CD4-positive, alpha-beta memory T cell (primary cell): ENCODE measurements at places on chromosomes 3 and 15. TPM values are rescaled to one million over a fixed set of nuclear protein-coding genes. Genes with fewer than 3 reads are reported as not detected.

DNA sequence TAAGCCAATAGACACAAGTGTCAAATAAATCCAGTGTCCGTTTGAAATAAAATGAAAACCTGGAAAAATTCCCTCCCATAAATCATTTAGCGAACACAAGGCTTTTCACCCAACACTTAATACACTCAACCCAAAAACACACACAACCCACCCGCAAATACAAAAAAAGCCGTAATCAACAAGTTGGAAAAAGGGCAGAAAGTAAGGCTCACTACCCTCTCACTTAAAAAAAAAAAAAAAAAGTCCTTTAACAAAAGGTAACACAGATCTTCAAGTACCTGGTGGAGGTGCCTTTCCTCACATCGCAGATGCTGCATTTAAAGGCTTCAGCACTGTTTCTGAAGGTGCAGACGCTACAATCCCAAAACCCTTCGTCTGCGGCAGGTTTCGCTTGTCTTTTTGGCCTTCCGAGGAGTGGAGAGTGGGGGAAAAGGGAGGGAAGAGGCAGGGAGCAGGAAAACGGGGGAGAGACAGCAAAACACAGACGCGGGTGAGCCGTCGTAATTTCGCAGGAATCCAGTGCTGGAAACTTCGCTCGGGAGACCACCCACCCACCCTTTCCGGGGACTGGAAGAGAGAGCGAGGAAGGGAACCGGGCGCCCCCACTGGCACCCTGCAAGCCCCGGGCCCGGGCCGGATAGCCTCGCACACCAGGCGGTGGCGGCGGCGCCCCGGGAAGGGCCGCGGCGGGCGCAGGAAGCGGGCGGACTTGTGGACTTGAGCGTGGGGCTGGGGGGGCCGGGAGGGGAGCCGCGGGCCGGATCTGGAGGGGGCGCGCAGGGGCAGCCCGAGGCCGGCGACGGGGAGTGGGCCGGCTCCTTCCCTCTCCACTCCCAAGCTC is 401.8 kb downstream of the SHQ1 start:
- peak; percentile 42 for DNase-seq

GRCh38 chr3:65035246-65035645 is 347.4 kb upstream of the ADAMTS9 start:
- DNase-seq: no peak

- no peak for DNase-seq
Measured at GRCh38 chr15:69797051-69797595, 300.6 kb downstream of the TLE3 start.

DNA sequence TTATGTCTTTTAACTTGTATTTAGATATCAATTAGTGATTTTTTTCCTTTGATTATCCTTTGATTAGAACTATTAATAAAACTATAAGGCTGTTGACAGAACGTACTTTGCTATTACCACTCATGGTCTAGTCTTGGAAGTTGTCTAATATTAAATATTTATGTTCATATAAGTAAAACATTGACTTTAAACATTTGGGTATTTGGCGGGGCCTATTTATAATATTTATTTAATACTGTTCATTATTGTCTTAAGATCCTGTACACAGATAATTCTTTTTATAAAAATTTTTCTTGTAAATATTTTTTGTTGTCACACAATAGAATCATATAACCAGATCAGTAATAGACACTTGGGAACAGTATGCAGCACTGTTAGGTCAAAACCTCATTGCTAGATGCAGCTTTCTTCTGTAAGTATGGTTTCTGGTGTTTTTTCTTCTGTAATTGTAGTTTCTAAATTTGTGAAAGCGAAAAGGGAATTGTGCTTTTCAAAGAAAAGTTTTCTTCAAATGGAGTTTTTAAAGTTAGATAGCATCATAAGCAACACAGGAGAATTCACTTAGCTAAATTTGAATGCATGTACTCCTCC is 93.4 kb downstream of the FNDC3B start:
- DNase-seq: no peak

GRCh38 chr15:55915876-55916567 is 77.4 kb downstream of the NEDD4 start:
- DNase-seq: no peak

- no peak for DNase-seq
Measured at GRCh38 chr3:98897701-98898100, 3.8 kb downstream of the DCBLD2 start.

GRCh38 chr15:29410338-29410737 is 140.7 kb upstream of the NSMCE3 start:
- DNase-seq: no peak

- no peak for DNase-seq
Measured at GRCh38 chr15:79195802-79196201, 86.7 kb upstream of the ANKRD34C start.

DNA sequence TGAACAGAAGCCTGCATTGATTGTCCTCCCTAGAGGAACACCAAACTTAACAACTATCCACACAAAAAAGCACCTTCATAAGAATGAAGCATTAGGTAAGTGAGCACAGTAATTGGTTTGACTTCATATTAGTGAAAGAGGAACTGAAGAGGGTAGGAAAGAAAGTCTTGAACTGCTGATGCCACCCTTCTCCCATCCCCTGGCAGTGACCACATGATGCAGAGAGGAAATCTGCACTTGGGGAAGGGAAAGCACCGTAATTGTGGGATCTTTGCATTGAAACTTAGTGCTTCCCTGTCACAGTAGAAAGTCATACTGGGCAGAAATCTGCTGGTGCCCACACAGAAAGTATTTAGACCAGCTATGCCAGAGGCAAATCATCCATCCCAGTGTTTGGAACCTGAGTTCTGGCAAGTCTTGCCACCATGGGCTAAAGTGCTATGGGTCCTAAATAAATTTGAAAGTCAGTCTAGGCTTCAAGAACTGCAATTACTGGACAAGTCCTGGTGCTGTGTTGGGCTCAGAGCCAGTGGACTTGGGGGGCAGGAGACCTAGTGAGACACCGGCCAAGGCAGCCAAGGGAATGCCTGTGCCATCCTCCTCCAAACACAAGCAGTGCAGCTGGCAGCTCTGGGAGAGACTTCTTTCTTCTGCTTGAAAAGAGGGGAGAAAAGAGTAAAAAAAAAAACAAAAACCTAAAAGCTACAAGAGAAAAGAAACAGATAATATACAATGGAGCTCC is 63.6 kb downstream of the SLC15A2 start:
- DNase-seq: no peak

- no peak for DNase-seq
Measured at GRCh38 chr3:10215578-10216368, 32.5 kb upstream of the TATDN2 start.

- no peak for DNase-seq
Measured at GRCh38 chr3:18965781-18966180, 182.5 kb upstream of the KCNH8 start.

GRCh38 chr3:185387646-185388045 is 24.7 kb downstream of the MAP3K13 start:
- DNase-seq: no peak

- DNase-seq: no peak
Measured at GRCh38 chr3:4398120-4398940, 68.7 kb downstream of the SUMF1 start.

- DNase-seq: no peak
Measured at GRCh38 chr3:118754406-118755252, 280.0 kb downstream of the IGSF11 start.

GRCh38 chr3:165617134-165617533 is 220.1 kb downstream of the BCHE start:
- no peak for DNase-seq

- no peak for DNase-seq
Measured at GRCh38 chr15:100780208-100780800, 99.3 kb upstream of the ALDH1A3 start.

Gene NPAP1
- not detected for total RNA-seq

Gene CCDC13
- 0.96 TPM for total RNA-seq

Gene CHRNA3
- not detected for total RNA-seq

Gene NCBP2
- total RNA-seq: 71.4 TPM

Gene BNC1
- total RNA-seq: not detected

Gene BCL2A1
- 28.5 TPM for total RNA-seq

Gene TMEM87A
- total RNA-seq: 49.9 TPM

Gene CLEC3B
- total RNA-seq: 1.5 TPM
